ENCODE measurements at places on chromosomes 11 and 22. TPM values are rescaled to one million over a fixed set of nuclear protein-coding genes. Genes with fewer than 3 reads are reported as not detected.

Gene SDHAF2
- total RNA-seq = 52.3 TPM

Gene BACE1
- 39.1 TPM for total RNA-seq

Gene SCGB1D2
- not detected for total RNA-seq

Gene NFAM1
- 0.94 TPM for total RNA-seq

Gene RBMXL2
- total RNA-seq = 0.31 TPM

Gene MS4A18
- total RNA-seq = not detected

Gene GNG3
- 28.8 TPM for total RNA-seq

Gene CRYBA4
- not detected for total RNA-seq

Gene TH
- not detected for total RNA-seq

Measured in parietal lobe (tissue), 2 donors.